ENCODE measurements at places on chromosomes 11 and 22. TPM values are rescaled to one million over a fixed set of nuclear protein-coding genes. Genes with fewer than 3 reads are reported as not detected.

ARHGAP42 gene
- 4.9 TPM for total RNA-seq

DYNC2H1 gene
- total RNA-seq, result 6.6 TPM

PRODH gene
- total RNA-seq, result 1.4 TPM

KCTD21 gene
- 3.9 TPM for total RNA-seq

USP2 gene
- total RNA-seq, result 6.8 TPM

TBX10 gene
- 0.37 TPM for total RNA-seq

TMPRSS6 gene
- total RNA-seq, result 0.31 TPM

KCNK7 gene
- total RNA-seq, result 0.28 TPM

PDGFD gene
- total RNA-seq, result 15.0 TPM

OR6T1 gene
- total RNA-seq, result not detected

PKNOX2 gene
- total RNA-seq, result 5.3 TPM

POTEH gene
- total RNA-seq, result not detected

TSKU gene
- total RNA-seq, result 10.2 TPM

TFIP11 gene
- total RNA-seq, result 11.1 TPM

MTFP1 gene
- 8.9 TPM for total RNA-seq

EXPH5 gene
- total RNA-seq, result 5.7 TPM

DEUP1 gene
- 0.12 TPM for total RNA-seq

CBLIF gene
- 0.61 TPM for total RNA-seq

OR8G1 gene
- total RNA-seq, result not detected

KDM4F gene
- not detected for total RNA-seq

FREY1 gene
- 0.28 TPM for total RNA-seq

FAM227A gene
- 0.22 TPM for total RNA-seq

TRIM29 gene
- 1.4 TPM for total RNA-seq

KRTAP5-8 gene
- total RNA-seq, result not detected

MPZL3 gene
- total RNA-seq, result 6.1 TPM

RFPL1 gene
- total RNA-seq, result not detected

RAG1 gene
- total RNA-seq, result 0.47 TPM

PTPRJ gene
- 12.4 TPM for total RNA-seq

CABP4 gene
- 0.69 TPM for total RNA-seq

GAL3ST3 gene
- 0.43 TPM for total RNA-seq

TAGLN gene
- total RNA-seq, result 27.2 TPM

All from pancreas (tissue), 10 donors.